ENCODE measurements at places on chromosomes 3 and 15. TPM values are rescaled to one million over a fixed set of nuclear protein-coding genes. Genes with fewer than 3 reads are reported as not detected.
A peak's percentile ranks its signal among the peaks of the same experiment; 100 is the strongest.

DNA sequence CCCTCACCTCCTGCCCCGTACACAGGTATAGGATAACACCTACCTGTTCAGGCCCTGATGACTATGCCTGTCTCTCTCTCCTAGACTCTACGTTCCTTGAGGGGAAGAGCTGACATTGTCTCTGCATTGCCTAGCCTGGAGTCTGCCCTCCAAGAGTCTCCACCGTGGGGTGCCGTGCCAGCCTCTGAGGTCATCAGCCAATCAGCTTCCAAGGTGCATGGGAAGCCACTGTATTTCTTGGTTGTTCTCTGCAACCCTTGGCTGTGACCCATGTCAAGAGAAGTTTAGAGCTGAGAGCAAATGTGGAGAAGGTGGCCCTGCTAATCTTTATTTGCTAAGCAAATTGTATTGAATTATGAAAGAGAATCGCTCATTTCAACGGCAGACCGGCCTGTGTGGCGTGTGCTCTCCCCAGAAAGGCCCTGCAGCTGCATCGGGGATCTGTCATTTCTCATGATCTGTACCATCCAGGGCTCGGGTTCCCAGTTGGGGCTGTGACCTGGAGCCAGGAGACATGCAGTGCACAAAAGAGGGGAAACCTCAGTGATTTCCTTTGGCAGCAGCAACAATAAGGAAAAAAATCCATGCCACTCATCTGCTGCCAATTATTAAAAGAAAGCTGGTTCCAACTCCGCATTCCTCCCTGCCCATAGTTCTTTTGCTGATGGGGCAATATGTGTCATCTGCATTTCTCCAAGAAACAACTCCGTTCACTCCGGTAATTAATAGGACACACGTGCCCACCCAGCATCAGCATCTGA, 182.2 kb downstream of the MEGF11 start:
- DNase-seq, result no peak

- DNase-seq, result no peak
Observed at GRCh38 chr15:43429687-43430086, 58.8 kb downstream of the TUBGCP4 start.

- peak; percentile 84 for DNase-seq
Observed at GRCh38 chr15:57591822-57592367, at the start of gene MYZAP. Gene MYZAP, plus strand, starts transcription at chr15:57591904. Its CDS starts 131 bp downstream, at chr15:57592035.

- no peak for DNase-seq
Observed at GRCh38 chr3:120625159-120625586, 29.0 kb downstream of the NDUFB4 start.

HMCES gene
- total RNA-seq, result 42.7 TPM

DNA sequence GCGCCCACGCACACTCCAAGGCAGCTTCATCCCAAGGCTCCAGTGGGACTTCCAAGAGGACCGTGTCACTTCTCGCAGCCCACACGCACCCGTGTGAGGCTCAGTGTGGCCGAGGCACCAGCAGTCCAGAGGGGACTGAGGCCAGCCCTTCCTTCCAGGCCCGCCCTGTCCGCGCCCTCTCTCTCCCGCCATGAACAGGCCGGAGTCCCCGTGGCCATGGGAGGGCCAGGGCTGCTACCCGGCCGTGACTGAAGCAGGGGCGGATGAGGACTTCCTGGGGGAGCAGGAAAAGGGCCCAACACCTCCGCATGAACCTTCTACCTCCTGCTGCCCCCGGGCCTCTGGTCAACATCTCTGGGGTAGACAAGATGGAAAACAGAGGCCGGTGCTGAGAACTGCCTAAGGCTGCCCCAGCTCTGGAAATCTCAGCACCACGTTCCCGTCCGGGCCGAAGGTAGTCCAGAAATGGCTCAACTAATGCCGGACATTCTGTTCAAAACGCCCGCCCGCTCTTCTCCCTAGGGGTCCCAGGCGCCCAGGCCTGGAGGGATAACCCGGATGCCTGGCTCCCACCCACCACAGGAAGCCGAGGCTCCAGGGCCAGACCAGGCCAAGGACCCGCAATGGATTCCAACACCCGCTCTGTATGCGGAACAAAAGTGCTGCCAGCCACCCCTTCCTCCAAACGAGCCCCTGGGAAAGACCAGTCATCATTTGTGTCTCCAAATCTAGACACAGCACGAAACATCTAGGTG, 32.7 kb downstream of the TNK2 start:
- DNase-seq, result no peak

CADM2 gene
- 1.2 TPM for total RNA-seq

TEX9 gene
- total RNA-seq, result 0.32 TPM

DNA sequence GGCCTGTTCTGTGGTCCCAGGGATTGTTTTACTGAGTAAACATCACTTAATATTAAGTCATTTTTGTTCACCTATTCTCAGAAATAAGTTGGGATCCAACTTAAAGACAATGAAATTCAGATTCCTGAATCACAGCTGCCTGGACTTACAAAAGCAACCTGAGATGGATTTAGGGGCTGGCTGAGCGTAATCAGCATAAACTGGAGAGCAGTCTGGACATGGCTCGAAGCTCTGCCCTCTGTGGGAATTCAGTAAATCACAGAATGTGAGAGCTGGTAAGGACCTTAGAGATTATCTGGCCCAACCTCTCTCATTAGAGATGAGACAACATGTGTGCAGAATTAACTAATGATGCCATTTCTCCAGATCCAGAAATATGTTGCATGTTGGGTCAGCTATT, 23.7 kb downstream of the CCDC80 start:
- DNase-seq, result no peak

DNA sequence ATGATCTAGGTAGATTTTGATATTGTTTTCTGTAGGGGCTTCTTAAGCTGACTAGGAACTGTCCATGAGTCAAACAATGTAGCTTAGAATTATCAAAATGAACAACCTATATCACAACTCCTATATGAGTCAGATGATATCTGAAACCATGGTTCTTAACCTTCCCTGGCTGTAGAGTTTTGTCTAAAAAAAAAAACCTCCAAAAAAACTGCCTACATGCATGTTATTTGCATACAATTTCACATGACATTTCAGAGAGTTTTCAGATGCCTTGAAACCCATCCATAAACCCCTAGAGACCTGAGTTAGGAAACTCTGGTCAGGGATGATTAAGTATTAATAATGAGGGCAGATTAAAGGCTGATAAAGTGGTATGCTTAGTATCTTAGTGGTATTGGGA, 157.0 kb downstream of the CHST2 start:
- no peak for DNase-seq

GRCh38 chr3:10459954-10460754, 45.2 kb downstream of the ATP2B2 start:
- DNase-seq, result no peak

DNA sequence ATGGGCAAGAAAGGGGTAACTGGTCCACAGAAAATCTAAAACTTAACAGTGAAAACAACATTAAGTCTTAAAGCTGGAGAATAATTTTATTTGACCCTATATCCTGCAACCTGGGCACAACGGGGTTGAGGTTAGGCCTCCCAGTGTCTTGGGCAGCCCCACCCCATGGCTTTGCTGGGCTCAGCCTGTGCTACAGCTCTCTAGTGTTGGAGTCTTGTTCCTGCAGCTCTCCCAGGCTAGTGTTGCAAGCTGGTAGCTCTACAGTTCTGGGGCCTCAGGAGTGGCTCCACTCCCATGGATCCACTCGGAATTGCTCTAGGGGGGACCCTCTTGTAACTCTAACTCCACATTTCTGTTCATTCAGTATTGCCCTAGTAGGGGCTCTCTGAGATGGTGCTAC, 24.9 kb upstream of the GNB4 start:
- DNase-seq, result no peak

- DNase-seq, result no peak
Observed at GRCh38 chr15:67755936-67756335, 69.4 kb upstream of the SKOR1 start.

DNA sequence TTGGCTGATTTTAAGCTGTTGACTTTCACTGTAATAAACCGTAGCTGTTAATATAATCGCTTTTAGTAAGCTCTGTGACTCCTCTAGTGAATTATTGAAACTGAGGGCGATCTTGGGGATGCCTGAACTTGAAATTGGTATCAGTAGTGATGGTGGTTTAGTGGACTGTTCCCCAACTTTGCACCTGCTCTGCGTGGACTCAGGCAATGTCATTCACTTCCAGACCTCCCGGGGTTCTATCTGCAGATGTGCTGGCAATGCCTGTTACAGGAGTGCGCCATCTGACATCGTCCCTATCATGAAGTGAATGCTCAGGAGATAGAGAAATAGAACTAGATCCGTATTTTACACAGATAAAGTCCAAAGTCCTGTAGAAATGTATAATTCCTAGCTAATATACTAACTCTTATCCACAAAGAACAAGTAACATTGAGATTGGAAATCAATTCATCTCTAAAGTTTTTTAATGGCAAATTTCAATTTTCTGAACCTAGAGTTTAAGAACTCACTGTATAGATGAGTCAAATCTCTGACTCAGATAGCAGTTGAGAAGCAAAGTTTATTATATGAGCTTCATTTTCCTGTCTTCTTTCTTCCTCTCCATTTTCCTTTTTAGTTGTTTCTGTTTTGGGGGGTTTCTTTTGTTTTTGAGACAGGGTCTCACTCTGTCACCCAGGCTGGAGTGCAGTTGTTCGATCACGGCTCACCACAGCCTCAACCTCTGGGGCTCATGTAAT, 51.8 kb downstream of the HEG1 start:
- no peak for DNase-seq

PLA1A gene
- total RNA-seq, result 1.6 TPM
